ENCODE measurements at places on chromosomes 4 and X.

- DNase-seq, result no peak
Measured at GRCh38 chr4:56370377-56370776, 16.9 kb downstream of the AASDH start.

- DNase-seq, result peak; percentile 21
Measured at GRCh38 chr4:89929425-89930159, 34.9 kb downstream of the MMRN1 start.

DNA sequence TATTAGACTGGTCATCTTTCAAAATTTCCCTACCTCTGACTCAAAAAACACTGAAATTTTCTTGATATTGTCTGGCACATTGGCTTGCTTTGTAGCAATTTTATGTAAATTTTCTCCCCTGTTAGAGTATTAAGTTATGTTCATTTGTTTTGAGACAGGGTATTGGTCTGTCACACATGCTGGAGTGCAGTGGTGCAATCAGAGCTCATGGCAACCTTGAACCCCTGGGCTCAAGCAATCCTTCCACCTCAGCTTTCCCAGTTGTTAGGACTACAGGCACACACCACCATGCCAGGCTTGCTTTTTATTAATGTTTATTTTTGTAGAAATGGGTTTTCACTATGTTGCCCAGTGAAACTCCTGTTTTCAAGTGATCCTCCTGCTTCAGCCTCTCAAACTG, 17.5 kb downstream of the FABP2 start:
- no peak for DNase-seq

GRCh38 chrX:69603566-69604194, 12.2 kb upstream of the EDA start:
- no peak for DNase-seq

DNA sequence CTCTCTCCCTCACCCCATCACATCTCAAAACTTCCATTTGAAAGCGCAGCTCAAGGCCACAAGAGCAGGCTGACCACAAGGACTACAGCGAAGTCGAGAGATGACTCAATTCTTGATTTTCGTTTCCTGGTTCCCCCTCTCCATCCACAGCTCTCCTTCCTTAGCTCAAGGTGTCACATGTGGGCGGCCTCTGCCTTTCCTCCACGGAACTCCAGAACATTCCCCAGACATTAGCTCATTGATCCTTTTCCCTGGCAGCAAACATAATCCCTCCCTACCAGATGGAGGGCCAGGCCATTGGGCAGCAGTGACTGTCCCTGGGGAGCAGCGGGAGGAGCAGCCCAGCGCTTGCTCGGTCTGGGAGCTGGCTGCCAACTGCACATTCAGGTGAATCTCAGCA, 56.3 kb downstream of the CCDC149 start:
- DNase-seq, result no peak

- no peak for DNase-seq
Measured at GRCh38 chr4:188110036-188110435, 633 bp upstream of the TRIML2 start.

Data from kidney glomerular epithelial cell (primary cell).